ENCODE measurements at places on chromosomes 11 and 22.

- no peak for DNase-seq
Measured at GRCh38 chr22:23376256-23376655, 195.9 kb downstream of the BCR start.

- DNase-seq: no peak
Measured at GRCh38 chr11:118438314-118438931, 2.1 kb downstream of the KMT2A start.

- no peak for DNase-seq
Measured at GRCh38 chr11:33333816-33334215, 76.6 kb downstream of the HIPK3 start.

DNA sequence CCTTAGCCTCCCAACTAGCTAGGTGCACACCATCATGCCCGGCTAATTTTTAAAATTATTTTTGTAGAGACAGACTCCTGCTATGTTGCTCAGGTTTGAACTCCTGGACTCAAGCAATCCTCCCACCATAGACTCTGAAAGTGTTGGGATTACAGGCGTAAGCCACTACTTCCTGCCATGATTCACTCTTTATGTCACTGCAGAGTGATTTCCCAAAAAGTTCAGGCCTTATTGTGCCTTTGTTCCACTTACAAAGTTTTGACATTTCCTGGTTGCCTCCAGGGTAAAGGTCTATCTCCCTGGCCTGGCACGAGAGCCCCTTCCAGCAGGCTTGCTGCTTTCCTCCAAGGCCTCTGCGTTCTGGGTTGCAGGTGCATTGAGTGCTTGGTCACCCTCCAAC, 44.6 kb upstream of the RIC3 start:
- DNase-seq: no peak

DNA sequence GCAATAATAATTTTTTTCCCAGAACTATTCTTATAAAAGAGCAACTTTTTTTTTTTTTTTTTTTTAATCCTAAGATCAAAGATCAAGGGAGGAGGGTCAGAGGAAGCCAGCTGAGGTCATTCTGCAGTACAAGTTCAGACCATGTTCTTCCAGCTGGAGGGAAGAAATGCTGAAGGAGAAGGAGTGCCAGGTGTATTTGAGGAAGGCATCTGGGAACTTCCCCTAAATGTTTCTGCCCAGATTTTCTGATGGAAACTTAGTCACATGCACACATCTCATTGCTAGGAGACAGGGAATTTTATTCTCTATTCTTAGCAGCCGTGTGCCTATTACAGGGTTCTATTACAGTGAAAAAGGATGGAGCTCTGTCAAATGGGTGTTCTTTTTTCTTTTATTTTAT, 208.4 kb downstream of the ARHGAP42 start:
- no peak for DNase-seq

DNA sequence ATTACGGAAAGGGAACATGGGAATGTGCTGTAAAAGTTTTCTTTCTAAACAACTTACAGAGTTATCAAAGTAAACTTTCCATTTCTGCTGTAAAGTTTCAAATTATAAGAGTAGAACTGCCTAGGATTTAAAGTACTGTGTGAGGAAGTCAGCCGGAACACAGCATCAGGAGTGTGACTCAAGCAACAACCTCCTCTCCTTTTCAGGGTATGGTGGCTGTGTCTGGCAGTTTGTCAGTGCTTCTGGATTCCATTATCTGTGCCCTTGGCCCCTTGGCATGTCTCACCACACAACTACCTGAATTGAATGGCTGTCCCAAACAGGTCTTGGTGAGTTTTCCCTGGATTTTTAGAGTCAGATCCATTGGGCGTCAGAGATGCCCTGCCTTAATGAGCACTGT, 6.9 kb upstream of the TOM1 start:
- DNase-seq: no peak

- no peak for DNase-seq
Measured at GRCh38 chr11:20652150-20652806, 17.1 kb upstream of the NELL1 start.

- no peak for DNase-seq
Measured at GRCh38 chr11:76680518-76681425, 10.2 kb upstream of the LRRC32 start.

All from NCI-H187 treated with DMSO at 0.1 percent for 48 hours (cell line).